ENCODE measurements at places on chromosomes 3 and 15. TPM values are rescaled to one million over a fixed set of nuclear protein-coding genes. Genes with fewer than 3 reads are reported as not detected.
A peak's percentile ranks its signal among the peaks of the same experiment; 100 is the strongest.

- DNase-seq, result no peak
- H3K4me1 ChIP-seq, result peaks cover 4% of the 10 kb centered on the region
- H3K4me3 ChIP-seq, result no peak overlapping the region
- no peak overlapping the region for H3K27ac ChIP-seq
- H3K36me3 ChIP-seq, result no peaks in the 10 kb centered on the region
Observed at GRCh38 chr3:46132565-46132964, 75.5 kb downstream of the CCR1 start.

DNA sequence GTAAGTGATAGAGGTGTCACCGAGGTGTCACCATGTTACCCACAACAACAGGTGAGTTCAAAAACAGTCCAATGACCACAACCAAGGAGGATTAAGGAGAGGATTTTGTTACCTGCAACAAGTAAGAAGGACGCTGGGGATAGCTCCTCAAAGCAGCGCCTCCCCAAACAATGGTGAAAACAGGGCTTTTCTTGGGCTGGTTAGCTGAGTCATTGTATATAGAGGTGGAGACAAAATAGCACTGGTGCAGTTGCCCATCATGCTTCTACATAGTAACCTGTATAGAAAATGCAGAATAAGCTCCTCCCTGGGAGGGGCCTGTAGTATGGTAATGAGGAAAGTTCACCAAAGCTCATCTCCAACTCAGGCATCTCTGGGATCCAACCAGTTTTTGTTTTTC, 116.9 kb upstream of the EIF1B start:
- DNase-seq, result no peak
- no peak overlapping the region for H3K4me3 ChIP-seq
- H3K27me3 ChIP-seq, result no peaks in the 10 kb centered on the region
- no peaks in the 10 kb centered on the region for H3K4me1 ChIP-seq
- H3K27ac ChIP-seq, result no peak overlapping the region

DNA sequence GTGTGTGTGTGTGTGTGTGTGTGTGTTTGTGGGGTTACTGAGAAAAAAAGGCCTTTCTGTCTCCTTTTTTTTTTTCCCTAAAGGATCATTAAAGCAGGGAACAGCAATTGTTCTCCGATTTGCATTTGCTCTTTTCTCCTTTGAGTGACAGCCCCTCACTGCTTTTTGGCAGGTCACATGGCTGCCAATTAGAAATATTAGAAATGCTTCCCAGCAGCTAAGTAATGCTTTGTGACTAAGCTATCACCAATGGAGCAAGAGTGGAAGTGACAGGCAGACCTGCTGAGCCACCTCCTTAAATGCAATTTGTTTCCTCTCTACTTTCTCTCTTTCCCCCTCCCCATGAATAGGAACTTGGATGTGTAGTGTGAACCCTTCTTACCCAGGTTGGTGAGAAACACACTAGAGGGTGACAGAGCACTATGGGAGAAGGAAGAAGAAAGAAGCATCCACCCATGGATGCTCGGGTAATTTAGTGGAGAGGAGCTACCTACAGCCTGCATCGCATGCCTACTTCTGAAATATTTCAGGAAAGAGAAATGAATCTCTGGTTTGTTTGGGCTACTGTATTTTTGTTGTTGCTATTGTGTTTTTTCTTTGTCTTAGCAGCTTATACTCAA, 165.2 kb upstream of the PDZRN3 start:
- peaks cover 9% of the 10 kb centered on the region for H3K4me1 ChIP-seq
- no peak overlapping the region for H3K4me3 ChIP-seq
- no peak for DNase-seq

- H3K36me3 ChIP-seq, result no peaks in the 10 kb centered on the region
- H3K4me3 ChIP-seq, result no peak overlapping the region
- H3K4me1 ChIP-seq, result no peaks in the 10 kb centered on the region
- no peak for DNase-seq
- H3K27me3 ChIP-seq, result no peaks in the 10 kb centered on the region
- H3K27ac ChIP-seq, result no peak overlapping the region
Observed at GRCh38 chr15:78244893-78245292, 10.5 kb upstream of the ACSBG1 start.

DNA sequence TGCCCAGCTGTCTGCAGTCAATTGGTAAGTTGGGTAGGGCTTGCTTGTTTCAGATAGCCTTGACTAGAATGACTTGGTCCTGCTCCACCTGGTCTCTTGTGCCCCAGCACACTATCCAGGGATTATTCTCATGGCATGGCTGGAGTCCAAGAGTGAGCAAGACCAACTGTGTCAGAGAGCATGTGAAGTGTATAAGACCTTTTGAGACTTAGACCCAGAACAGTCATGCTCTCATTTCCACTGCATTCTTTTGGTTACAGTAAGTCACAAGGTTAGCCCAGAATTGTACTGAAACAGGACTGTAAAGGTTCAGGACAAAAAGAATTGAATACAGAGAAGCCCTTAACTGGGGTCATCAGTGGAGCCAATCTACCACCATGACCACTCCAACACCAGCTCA, 650.8 kb upstream of the ADAMTS9 start:
- no peak overlapping the region for H3K4me3 ChIP-seq
- DNase-seq, result no peak
- no peaks in the 10 kb centered on the region for H3K36me3 ChIP-seq
- H3K27me3 ChIP-seq, result no peaks in the 10 kb centered on the region
- no peak overlapping the region for H3K27ac ChIP-seq
- peaks cover 1% of the 10 kb centered on the region for H3K4me1 ChIP-seq

GRCh38 chr3:126360714-126361060, 3.5 kb upstream of the KLF15 start:
- no peaks in the 10 kb centered on the region for H3K27me3 ChIP-seq
- no peak overlapping the region for H3K4me3 ChIP-seq
- no peak for DNase-seq
- H3K4me1 ChIP-seq, result no peaks in the 10 kb centered on the region
- no peaks in the 10 kb centered on the region for H3K36me3 ChIP-seq

GRCh38 chr3:141724186-141724585, 13.9 kb upstream of the RNF7 start:
- H3K27me3 ChIP-seq, result no peaks in the 10 kb centered on the region
- H3K27ac ChIP-seq, result no peak overlapping the region
- no peak overlapping the region for H3K4me3 ChIP-seq
- H3K36me3 ChIP-seq, result no peaks in the 10 kb centered on the region
- no peak for DNase-seq
- no peaks in the 10 kb centered on the region for H3K4me1 ChIP-seq

DNA sequence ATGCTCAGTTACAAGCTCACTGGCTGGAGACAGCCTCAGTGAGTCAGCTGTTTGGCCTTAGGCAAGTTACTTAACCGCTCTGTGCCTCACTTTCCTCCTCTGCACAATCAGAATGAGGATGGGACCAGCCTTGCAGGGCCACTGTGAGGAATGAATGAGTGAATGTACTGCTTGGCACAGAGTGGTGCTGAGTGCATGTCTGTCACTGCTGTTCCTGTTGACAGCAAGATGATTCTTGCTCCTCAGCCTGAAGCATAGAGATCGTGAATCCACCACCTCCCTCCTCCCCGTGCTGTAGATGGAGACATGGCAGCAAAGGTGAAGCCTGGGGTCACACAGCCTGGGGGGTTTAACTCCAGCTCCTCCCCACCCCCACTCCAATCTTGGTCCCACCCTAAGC, 14.6 kb upstream of the GRIP2 start:
- H3K36me3 ChIP-seq, result no peaks in the 10 kb centered on the region
- H3K4me1 ChIP-seq, result no peaks in the 10 kb centered on the region
- no peak overlapping the region for H3K27ac ChIP-seq
- no peak overlapping the region for H3K4me3 ChIP-seq
- no peak for DNase-seq

DNA sequence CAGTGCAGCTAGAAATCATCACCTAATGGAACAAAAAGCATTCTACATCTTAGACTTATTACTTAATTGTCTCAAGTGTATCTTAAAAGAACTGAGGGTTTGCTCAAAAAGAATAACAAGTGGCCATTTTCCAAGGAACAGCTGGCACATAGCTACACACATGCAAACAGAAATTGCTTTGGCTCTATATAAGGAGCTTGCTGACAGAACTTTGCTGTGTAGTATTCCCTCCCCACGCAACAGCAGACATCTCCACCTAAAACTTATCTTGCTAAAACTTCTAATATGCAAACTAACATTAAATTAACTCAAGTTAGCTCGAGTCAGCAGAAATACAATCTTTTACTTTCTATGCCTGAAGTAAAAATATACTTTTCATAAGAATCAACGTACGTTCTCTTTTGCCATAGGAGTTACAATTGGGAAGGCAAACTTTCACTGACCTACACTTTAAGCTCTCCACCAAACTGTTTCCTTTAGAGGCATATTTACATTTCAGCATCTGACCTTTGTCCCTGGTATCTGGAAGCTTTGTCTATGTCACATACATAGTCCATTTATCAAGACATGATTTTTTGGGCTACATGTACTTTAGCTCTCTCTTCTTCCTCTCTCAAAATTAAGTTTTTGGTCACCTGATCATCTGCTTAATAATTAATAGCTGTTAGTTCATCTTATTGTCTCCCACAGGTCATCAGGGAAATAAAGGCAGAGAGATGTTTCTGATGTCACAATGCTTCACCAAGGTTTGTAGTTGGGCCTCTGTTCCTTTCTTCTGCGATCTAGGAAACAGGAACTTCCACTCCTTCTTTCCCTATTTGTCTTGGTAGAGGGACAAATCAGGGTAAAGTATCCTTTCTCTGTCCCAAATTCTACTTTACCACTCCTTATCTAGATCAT, 163.4 kb upstream of the AGTR1 start:
- H3K27ac ChIP-seq, result no peak overlapping the region
- no peak for DNase-seq
- no peaks in the 10 kb centered on the region for H3K4me1 ChIP-seq
- H3K4me3 ChIP-seq, result no peak overlapping the region
- H3K27me3 ChIP-seq, result no peaks in the 10 kb centered on the region

GRCh38 chr3:134527037-134527436, 41.2 kb downstream of the CEP63 start:
- no peaks in the 10 kb centered on the region for H3K4me1 ChIP-seq
- no peaks in the 10 kb centered on the region for H3K36me3 ChIP-seq
- no peak for DNase-seq
- H3K27ac ChIP-seq, result no peak overlapping the region
- H3K4me3 ChIP-seq, result no peak overlapping the region
- no peaks in the 10 kb centered on the region for H3K27me3 ChIP-seq

WDR72 gene
- 0.97 TPM for total RNA-seq

- H3K27ac ChIP-seq, result no peak overlapping the region
- DNase-seq, result no peak
- peaks cover 10% of the 10 kb centered on the region for H3K4me1 ChIP-seq
- no peaks in the 10 kb centered on the region for H3K36me3 ChIP-seq
Observed at GRCh38 chr15:97962263-97962662, 1.8 kb downstream of the ARRDC4 start.

CLSTN2 gene
- 2.4 TPM for total RNA-seq

DNA sequence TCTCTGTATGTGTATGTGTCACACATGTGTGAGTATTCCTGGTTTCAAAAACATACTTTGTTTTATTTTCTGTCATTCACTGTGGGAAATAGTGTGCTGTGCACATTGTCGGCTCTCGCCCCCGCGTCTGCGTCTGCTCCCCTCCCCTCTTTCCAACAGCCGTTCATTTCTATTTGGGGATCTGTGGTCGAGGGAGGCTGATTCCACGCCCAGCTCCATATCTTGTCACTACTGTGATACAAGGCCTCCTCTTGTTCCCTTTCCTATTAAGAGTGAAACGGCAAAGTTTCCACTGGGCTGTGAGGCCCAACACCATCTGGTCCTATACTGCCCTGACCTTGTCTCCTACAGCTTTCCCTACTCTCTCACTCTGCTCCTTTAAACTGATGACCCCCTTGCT, 172.5 kb upstream of the LRIG1 start:
- no peak for DNase-seq
- H3K27me3 ChIP-seq, result no peaks in the 10 kb centered on the region
- no peaks in the 10 kb centered on the region for H3K36me3 ChIP-seq
- no peak overlapping the region for H3K4me3 ChIP-seq
- no peaks in the 10 kb centered on the region for H3K4me1 ChIP-seq
- H3K27ac ChIP-seq, result no peak overlapping the region

GRCh38 chr3:46214751-46215352, 6.7 kb upstream of the CCR1 start:
- no peak overlapping the region for H3K27ac ChIP-seq
- H3K27me3 ChIP-seq, result no peaks in the 10 kb centered on the region
- H3K4me1 ChIP-seq, result peaks cover 10% of the 10 kb centered on the region
- DNase-seq, result peak; percentile 61
- no peak overlapping the region for H3K4me3 ChIP-seq
- no peaks in the 10 kb centered on the region for H3K36me3 ChIP-seq

- DNase-seq, result no peak
- peaks cover 3% of the 10 kb centered on the region for H3K4me1 ChIP-seq
- H3K36me3 ChIP-seq, result no peaks in the 10 kb centered on the region
- H3K27ac ChIP-seq, result no peak overlapping the region
- H3K27me3 ChIP-seq, result no peaks in the 10 kb centered on the region
Observed at GRCh38 chr3:150426292-150426691, 18.2 kb downstream of the TSC22D2 start.

DNA sequence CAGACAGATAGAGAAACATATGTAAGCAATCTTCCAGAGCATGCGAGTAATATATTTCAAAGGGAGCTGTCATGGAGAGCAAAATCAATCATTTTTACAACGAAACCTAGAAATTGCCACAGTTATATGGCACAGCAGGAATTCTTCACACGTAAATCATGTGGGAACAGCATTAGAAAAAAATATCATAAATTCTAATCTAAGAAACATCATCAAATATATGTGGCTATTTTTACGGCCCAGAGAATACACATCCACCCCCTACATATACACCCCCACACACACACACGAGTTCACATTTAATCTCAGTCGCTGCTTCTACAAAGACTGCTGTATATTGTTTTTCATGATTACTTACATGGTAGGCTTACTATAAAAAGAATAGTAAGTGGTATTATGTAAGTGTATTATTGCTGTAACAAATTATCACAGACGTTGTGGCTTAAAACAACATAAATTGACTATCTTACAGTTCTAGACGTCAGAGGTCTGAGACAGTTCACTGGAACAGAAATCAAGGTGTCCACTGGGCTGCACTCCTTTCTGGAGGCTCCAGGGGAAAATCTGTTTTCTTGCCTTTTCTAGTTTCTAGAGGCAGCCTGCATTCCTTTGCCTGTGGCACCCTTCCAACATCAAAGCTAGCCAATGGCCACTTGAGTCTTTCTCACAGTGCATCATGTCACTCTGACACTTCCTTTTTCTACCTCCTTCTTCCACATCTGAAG, 363.3 kb downstream of the ULK4 start:
- H3K27me3 ChIP-seq, result no peaks in the 10 kb centered on the region
- H3K4me3 ChIP-seq, result no peak overlapping the region
- H3K27ac ChIP-seq, result no peak overlapping the region
- H3K36me3 ChIP-seq, result no peaks in the 10 kb centered on the region
- DNase-seq, result no peak

DNA sequence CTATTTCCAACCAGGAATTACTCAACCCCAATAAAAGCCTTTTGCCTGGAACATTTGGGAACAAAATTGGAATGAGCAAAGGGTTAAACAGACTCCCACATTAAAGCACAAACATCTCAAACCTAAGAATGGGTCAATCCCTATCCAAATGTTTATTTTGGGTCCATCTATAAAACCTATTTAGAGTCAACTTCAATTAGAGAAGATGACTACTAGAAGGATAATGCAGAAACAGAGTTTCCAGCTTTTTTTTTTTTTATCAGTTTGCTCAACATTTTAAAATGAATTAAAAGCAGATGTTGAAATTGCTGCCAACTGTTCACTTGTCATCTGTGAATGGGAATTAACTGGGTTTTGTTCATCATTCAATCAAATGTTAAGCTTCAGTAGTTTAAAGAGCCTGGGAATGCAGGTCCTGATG, 4.1 kb upstream of the TBC1D23 start:
- no peaks in the 10 kb centered on the region for H3K36me3 ChIP-seq
- no peaks in the 10 kb centered on the region for H3K27me3 ChIP-seq
- H3K4me1 ChIP-seq, result peaks cover 13% of the 10 kb centered on the region
- H3K27ac ChIP-seq, result no peak overlapping the region
- H3K4me3 ChIP-seq, result no peak overlapping the region

APOD gene
- total RNA-seq, result 15.6 TPM

- H3K27ac ChIP-seq, result no peak overlapping the region
- no peaks in the 10 kb centered on the region for H3K36me3 ChIP-seq
- no peaks in the 10 kb centered on the region for H3K4me1 ChIP-seq
Observed at GRCh38 chr3:148923592-148923991, 58.5 kb downstream of the CPA3 start.
